ENCODE measurements at places on chromosomes 12 and 14. TPM values are rescaled to one million over a fixed set of nuclear protein-coding genes. Genes with fewer than 3 reads are reported as not detected.

- no peak for DNase-seq
Observed at GRCh38 chr12:104212516-104212915, 3.1 kb upstream of the TXNRD1 start.

DNA sequence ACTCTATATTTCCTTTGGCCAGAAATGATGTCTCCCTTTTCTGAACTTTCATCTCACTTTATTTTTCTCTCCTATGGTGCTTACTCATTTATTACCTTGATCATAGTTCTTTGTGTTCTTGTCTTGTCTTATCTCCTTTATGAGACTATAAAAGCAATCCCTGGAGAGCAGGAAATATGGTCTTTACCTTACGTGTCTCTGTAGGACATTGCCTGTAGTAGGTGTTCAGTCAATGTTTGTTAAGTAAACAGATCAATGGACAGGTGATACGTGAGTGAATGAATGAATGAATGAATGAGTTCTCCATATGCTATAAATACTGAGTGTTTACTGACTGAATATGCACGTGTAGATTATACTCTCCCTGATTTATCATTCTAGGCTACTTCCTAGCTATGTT is 193.7 kb upstream of the HMGA2 start:
- DNase-seq: no peak

DNA sequence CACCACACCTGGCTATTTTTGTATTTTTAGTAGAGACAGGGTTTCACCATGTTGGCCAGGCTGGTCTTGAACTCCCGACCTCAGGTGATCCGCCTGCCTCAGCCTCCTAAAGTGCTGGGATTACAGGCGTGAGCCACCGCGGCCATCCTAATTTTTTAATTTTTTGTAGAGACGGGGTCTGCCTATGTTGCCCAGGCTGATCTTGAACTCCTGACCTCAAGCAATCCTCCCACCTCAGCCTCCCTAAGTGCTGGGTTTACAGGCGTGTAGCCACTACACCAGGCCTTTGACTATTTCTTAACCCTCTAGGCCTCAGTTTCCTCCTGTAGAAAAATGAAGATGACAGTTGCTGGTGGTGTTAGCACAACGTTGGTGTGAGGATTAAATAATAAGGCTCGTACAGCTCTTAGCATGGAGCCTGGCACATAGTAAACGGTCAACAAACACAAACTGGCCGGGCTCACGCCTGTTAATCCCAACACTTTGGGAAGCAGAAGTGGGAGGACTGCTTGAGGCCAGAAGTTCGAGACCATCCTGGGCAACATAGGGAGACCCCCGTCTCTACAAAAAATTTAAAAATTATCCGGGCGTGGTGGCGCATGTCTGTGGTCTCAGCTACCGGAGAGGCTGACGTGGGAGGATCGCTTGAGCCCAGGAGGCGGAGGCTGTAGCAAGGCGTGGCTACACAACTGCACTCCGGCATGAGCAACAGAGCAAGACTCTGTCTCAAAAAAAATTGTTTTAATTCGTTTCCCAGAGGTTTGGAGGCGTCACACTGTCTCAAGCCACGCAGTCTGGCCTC is 979 bp downstream of the DDX54 start:
- DNase-seq: no peak

- no peak for DNase-seq
Observed at GRCh38 chr12:40911676-40912075, 219.4 kb downstream of the CNTN1 start.

GRCh38 chr14:62632771-62633170 is 412.5 kb downstream of the KCNH5 start:
- no peak for DNase-seq

- DNase-seq: no peak
Observed at GRCh38 chr14:97369901-97370300, 572.7 kb downstream of the VRK1 start.

- no peak for DNase-seq
Observed at GRCh38 chr12:25394025-25394424, 143.3 kb upstream of the KRAS start.

DNA sequence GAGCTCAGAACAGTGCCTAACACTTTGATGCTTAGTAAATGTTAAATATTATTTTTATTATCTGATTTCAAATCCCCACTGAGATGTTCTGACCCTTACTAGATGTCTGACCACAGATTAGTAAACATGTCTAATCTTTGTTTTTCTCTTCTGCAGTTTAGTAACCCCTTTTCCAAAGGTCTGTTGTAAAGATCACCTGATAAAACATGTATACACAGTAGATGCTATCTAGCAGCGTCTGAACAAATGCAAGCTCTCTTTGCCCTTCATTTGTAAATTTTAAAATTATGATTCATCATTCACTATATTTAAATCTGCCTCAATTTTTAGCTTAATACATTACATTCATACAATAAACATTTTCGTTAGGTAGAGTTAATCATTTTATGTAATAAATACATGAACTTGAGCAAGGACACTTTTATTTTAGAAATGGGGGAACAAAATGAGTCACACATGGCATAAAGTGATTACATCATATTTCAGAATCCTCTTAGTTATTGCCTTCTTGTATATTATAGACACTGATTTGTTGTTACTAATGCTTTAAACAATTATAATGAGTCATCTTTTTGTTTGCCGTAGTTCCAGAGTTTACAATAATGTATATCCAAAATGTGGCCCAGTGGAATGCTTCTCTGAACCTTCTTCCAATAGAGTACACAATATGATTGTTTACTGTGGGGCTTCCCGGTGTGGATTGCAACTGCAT is 1.7 kb upstream of the OR4K5 start:
- no peak for DNase-seq

DNA sequence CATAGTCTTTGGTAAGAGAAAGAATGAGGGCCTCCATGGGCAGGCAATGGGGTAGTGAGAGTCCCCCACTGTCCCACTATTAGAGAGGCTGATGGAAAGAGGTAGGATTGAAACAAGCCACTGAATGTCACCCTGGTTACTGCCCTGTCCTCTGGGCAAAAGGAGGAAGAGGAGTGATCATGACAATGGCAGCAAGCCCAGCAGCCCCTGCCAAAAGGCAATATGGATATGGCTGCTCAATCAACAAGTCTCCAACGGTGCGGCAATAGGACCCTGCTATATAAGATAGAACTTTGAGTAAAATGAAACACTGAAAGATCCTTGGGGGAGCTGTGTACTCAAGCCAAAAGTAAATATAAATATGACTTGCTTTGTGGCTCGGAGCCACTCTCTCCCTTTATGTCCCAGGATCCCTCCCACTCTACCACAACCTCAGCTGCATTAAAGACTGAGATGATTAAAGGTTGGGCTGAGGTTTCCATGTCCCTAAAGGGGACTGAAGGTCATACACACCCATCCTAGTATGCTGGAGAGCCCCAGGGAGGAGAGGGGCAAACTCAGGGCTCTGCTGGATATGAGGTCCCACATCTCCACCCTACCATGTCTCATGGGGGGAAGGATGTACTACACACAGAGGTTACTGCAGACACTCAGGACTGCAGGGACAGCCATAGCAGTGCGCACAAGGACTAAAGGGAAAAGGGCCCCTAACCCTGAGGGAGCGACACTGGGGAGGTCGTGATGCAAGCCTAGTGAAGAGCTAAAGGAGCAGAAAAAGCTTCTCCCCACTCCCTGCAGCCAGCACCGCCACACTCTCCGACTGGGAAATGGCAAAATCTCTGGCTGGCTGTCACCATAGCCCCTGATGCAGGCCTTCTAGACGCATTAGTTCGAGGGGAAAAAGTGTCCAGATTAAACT is 5.9 kb downstream of the POMT2 start:
- peak; percentile 28 for DNase-seq

DNA sequence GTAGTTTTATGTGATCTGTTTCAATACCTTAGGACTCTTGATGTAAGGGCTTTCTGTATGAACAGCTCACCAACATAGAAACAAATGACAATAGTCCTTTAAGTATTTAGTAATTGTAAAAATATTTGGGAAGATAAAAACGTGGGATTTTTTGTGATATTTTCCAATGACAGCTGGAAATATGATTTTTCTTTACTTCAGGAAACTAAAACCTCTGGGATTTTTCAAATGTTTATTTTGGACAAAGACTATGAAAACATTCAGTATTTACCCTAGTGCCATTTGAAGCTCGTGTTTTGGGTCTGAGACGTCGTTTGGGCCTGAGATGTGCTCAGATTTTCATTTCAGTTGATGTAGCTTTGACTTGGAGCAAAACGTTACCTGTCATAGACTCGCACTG is 240.0 kb downstream of the BMP4 start:
- DNase-seq: no peak

- no peak for DNase-seq
Observed at GRCh38 chr12:115303723-115304309, 619.8 kb upstream of the TBX3 start.

DNA sequence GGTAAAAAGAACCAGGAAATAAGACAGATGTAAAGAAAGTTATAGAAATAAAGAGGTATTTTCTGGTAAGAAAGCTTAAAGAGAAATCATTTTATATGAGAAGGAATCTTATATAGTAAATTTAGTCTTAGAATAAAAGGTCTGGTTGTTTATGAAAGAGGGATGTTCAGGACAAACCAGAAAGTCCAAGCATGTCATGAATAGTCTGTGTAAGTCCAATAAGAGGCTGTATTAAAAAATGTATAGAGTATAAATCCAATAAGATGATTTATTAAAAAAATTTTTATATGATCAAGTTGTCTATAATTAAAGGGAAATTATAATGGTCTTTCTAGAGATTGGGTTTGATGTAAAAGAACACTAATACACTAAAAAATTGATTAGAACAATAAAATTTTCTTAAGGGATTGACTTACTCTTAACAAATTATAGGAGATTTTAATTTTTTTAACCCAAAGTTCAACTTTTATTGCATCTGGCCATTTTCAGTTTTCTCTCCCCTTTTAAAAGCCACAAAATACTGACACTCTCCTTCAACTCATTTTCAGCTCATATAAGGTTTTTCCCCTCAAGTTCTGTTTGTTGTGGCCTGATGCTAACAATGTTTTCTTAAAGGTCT is 35.1 kb downstream of the ST8SIA1 start:
- no peak for DNase-seq

- no peak for DNase-seq
Observed at GRCh38 chr14:34449819-34450541, 12.1 kb downstream of the SPTSSA start.

DNA sequence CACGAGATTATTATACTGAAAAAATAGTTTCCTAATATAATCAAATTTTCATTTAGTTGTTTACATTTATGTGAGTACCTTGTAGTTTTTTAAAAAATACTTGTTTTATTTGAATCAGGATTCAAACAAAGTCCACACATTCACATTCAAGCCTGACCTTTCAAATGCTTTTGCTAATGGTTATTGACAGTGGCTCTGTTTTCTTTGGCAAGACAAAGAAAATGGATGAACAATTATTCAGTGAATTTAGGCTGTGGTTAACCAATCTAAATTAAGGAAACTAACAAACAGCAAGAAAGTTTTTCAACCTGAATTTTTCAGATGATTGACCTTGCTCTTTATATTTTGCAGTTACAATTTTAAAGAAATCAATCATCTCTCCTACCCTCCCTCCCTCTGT is 9.7 kb downstream of the SLC4A8 start:
- DNase-seq: no peak

DNA sequence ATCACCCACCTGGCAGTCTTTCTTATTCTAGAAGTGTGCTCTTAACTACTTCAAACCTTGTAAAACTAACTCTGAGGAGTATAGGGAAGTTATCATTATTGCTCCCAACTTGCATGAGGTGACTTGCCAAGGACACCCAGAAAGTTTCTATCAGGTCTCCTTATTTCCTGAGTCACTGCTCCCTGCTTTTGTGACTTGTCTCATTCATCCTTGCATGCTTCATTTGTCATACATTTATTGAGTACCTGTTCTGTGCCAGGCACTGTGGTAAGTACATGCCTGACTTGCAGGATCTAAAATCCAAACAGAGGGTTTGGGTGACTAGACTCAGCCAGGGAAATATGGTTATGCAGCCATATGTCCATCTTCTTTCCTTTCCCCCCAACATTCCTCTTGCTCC is 25.5 kb downstream of the CFAP251 start:
- no peak for DNase-seq

DNA sequence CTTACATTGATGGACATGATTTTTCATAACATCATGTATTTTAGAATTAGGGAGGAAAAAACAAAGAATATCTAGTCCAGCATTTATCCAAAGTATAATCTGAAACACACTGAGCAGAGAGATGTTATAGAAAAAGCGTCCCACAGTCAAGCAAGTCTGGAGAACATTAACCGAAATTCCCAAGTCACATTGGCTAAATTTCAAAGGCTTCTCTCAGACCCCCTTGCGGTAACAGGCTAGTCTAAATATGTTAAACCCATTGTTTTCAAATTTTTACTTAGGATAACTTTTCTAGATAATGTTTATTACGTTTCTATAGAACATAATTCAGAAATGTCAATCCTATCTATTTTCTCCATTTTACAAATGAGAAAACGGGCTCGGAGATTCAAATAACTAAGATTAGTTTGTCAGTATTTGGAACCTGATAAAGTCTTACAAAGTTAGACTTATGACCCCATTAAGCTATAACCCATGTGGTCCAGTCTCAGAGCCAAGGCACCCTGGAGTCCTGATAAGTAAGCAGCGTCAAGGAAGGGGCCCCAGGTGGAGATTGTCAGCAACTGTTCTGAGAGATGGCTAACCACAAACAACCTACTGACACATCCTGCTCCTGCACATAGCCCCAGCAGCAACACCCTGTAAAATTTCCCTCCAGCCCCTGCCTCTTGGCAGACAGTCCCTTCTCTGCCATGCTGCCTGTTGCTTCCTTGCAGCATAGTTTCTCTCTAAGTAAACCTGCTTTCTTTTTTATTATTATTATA is 220.6 kb upstream of the TMEM260 start:
- no peak for DNase-seq

DNA sequence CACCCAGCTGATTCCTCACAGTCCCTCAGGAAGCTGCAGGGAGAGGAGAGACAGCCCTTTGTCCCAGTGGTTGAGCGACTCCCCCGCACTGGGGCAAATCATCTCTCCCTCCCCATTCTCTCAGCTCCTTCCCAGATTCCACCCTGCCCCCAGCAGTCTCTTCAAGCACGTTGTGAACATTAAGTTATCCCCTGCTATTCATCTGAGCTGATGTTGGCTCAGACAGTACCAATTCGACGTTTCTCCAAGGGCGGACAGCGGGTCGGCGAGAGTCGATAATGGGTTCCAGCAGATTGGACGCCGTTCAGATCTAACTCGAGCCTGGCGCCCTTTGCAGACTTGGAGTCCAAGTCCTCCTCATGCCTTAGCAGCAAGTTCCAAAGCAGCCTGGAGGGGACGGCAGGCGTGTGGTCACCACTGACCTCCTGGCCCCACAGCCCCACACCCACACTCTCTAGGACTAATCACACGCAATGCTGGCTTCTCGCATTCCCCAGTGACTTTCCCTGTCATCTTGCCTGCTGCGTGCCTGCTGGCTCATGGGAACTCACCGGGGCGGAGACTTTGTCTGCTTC is 245.9 kb downstream of the CHST11 start:
- DNase-seq: no peak

GRCh38 chr14:69107407-69108003 is 45.4 kb downstream of the DCAF5 start:
- DNase-seq: peak; percentile 49

- peak; percentile 97 for DNase-seq
Observed at GRCh38 chr12:125983094-125983783, 918.0 kb downstream of the AACS start.

GRCh38 chr12:97306147-97306546 is 156.5 kb upstream of the RMST start:
- no peak for DNase-seq

The GALNT8 gene
- not detected for total RNA-seq

The ASPG gene
- 282 TPM for total RNA-seq

The KRT3 gene
- total RNA-seq: not detected

The LRFN5 gene
- total RNA-seq: 0.05 TPM

The CPNE6 gene
- 0.40 TPM for total RNA-seq

The NEUROD4 gene
- total RNA-seq: not detected

The OTX2 gene
- not detected for total RNA-seq

The KERA gene
- not detected for total RNA-seq
